Activated naive CD4-positive, alpha-beta T cell treated with Interleukin-2 at 50 U/mL for 16 hours (primary cell): ENCODE measurements at places on chromosomes 2 and 18.

DNA sequence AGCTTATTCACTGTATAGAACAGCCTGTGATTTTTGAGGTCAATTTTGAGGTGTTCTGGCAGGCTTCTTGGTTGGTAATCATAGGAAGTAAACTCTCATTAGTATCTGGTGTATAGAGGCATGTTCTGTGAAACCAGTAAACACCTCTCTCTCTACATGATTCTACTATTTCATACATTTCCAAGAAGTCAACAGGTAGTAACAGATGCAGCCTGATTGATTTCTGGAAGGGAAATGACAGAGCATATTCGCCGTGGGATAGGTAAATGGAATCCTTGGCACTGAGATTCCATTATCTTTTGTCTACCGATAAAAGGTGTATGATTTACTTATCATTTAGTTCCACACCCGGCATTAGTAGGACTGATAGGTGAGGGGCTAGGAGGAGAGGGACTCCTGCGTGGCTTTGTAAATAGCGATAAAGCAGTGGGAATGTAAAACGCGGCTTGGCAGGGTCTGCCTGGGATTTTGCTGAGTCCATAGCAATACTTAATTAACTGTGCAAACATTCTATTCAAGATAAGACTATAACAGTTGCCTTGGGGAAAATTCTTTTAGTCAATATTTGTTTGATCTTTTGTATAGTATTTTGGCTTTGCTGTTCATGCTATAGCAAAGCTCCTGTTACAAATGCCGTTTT lies 32.3 kb downstream of the LYPD6B start:
- DNase-seq = no peak

GRCh38 chr2:196233805-196234475 lies 62.6 kb upstream of the STK17B start:
- DNase-seq = no peak

- DNase-seq = no peak
These were observed 55.7 kb downstream of the PAPOLG start for GRCh38 chr2:60811491-60812375.

GRCh38 chr18:48947092-48947491 lies 3.7 kb downstream of the SMAD7 start:
- DNase-seq = no peak

- DNase-seq = no peak
These were observed 200.0 kb upstream of the MEX3C start for GRCh38 chr18:51397347-51397962.

DNA sequence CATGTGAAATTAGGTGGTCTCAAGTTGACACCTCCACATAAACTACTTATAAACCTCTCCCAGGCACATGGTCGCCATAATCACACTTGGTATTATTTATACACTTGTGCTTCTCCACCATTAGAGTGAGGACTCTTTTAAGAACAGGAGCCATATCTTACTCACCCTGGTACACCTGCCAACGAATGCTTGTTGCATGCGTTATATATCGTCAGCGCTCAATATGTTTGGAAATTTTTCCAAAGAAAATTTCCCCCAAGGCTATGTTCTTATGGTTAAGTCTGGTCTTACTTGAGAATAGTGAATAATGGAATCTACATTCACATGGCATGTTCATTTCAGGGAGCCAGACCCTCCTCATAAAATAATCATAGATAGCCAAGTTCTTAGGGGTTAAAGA lies 271.7 kb downstream of the BCL11A start:
- no peak for DNase-seq

GRCh38 chr18:13141209-13141608 lies 77.4 kb upstream of the LDLRAD4 start:
- DNase-seq = no peak

DNA sequence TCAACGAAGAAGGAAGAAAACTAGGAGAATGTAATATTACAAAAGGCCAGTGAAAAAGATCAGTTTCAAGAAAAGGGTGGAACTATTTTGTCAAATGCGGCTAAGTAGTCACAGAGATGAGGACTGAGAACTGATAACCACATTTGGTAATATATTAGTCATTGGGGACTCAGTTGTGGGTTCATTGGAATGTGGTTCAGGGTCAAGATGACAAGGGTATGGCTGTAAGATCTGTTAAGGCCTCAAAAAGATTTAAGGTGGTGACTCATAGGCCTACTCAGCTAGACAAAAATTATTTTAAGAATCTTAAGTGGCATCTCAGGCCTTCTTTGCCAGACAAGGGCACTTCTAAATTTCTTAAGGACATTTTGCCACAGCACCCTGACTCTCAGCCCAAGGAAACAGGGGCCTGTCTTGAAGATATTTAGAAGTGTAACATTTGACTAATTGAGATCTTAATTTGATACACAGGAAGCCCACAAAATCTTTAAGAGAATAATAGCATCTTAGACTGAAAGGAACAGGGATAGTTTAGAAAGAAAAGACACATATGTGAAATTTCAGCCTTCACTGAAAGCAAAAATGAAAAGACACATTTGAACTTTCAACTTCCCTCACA lies 81.3 kb downstream of the STRADB start:
- DNase-seq = no peak

DNA sequence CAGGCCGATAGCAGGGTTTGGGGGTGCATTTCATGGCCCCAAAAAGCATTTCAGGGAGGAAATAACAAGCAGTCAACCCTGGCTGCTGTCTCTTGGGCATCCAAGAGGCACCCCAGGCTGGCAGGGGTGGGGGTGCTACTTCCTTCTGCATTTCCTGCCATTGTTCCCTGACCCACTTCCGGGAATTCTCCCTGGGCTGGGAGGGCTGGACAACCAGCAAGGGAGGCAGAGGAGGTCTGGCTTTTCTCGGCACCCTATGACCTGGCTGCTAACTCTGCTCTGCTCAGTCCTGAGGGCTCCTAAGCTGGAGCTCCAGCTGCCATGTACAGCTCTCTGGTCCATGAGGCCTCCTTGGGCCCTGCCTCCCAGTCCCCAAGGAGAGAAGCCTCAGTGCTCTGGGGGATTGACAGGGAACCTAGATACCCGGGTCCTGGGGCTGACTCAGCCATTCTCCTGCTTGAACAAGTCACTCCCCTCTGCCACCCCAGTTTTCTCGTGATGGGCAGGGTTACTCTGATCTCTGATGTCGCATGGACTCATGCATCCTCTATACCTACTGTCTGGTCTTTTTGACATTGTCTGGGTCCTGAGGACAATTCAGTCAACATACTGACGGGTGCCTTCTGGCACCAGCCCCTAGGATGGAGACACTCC lies 47.2 kb downstream of the DYSF start:
- DNase-seq = no peak

- DNase-seq = no peak
These were observed 14.8 kb upstream of the SLC38A11 start for GRCh38 chr2:164969909-164970690.

DNA sequence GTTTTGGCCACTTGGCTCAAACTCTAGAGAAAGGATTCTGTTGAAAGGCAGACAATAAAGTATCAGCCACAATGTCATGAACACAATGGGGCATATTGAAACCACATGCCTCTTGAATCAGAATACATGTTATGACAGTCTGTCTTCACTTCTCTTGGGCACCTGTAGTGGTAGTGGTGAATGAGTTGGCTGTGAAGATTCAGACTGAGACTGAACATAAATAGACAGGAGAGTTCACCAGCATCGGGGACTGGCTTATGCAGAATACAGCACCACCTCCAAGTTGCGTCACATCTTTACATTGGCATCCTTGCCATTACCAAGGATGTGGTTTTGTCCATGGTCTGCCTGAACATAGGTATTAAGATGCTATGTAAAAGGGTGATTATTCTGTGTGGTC lies 336.8 kb downstream of the MYCN start:
- no peak for DNase-seq

- no peak for DNase-seq
These were observed 87.6 kb downstream of the CDC42EP3 start for GRCh38 chr2:37583867-37584266.

- no peak for DNase-seq
These were observed 73.6 kb downstream of the LPIN2 start for GRCh38 chr18:2939317-2939716.

DNA sequence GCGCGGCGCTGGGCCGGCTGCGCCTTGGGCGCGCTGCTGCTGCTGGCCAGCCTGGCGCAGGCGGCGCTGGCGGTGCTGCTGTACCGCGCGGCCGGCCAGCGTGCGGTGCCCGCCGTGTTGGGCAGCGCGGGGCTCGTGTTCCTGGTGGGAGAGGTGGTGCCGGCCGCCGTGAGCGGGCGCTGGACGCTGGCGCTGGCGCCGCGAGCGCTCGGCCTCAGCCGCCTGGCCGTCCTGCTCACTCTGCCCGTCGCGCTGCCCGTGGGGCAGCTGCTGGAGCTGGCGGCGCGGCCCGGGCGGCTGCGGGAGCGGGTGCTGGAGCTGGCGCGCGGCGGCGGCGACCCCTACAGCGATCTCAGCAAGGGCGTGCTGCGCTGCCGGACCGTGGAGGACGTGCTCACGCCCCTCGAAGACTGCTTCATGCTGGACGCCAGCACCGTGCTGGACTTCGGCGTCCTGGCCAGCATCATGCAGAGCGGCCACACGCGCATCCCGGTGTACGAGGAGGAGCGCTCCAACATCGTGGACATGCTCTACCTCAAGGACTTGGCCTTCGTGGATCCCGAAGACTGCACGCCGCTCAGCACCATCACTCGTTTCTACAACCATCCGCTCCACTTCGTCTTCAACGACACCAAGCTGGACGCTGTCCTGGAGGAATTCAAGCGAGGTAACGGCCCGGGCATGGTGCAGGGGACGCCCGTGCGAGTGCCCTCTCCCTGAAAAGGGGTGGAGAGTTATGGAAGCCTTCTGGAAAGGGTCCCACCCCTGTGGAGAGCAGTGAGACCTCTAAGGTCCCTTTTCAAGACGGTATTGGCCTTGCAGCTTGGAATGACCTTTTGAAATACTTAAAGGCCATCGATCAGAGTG lies 1.0 kb downstream of the CNNM3 start:
- DNase-seq = no peak

- DNase-seq = no peak
These were observed 465.2 kb downstream of the ERBB4 start for GRCh38 chr2:212073360-212073759.

GRCh38 chr2:239424337-239425045 lies 23.7 kb upstream of the HDAC4 start:
- DNase-seq = no peak

GRCh38 chr2:85134896-85135659 lies 1.9 kb downstream of the TCF7L1 start:
- no peak for DNase-seq

DNA sequence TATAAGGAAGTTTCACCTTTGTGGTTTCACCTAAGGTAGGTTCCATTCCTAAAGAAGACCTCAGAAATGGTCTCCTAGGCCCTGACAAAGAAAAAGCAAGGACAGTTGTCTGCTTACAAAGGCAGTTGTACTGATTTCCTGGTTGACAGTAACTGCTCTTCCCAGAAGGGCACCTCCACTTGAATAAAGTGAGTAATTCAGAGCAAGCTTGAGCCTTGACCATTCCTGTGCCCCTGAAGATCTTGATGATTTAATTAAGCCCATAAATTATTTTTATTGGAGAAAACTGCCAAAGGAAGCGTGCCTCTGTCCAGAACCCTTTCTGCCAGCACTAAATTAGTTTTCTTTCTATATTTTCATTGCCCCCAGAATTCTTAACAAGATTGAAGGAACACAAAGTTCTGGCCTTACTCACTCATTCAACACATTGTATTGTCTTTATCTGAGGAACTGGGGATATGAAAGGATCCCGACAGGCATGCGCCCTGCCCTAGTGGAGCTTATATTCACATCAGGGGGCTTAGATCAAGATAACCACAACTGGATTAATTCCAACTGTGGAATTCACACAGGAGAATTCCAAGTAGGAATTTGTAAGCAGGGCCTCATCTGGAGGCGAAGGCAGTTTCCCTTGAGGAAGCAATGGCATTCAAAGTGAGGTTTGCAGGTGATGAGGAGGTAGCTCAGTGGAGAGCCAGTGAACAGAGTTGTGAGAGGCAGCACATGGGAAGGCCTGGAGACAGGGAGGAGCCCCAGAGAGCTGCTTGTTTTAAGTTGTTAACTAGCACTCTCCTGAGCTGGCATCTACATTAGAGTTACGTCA lies 21.2 kb downstream of the PTRHD1 start:
- DNase-seq = no peak

- DNase-seq = no peak
These were observed 85.3 kb upstream of the TWSG1 start for GRCh38 chr18:9249254-9249653.

DNA sequence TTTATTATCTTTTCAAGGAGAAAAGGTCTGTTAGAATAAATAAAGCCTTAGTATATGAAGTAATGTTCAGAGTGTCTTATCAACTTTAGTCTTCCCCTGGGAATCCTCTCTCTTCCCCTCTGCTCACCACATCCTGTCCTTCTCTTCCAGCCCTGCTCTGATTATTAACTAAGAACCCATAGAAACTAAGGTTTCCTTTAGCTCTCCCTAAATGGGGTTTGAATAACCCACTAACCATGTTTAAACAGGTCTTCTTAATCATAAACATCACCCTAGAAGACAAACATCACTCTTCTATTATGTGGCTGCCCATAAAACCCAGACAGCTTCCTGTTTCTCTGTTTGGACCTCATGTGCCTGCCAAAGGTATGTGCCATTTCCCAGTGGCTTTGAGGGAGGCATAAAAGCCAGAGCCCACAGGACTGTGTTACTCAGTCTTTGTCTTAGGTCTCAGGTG lies 50.1 kb downstream of the SLC14A1 start:
- no peak for DNase-seq

- DNase-seq = no peak
These were observed 62.4 kb downstream of the ZDBF2 start for GRCh38 chr2:206336861-206337260.
